ENCODE measurements at places on chromosomes 2 and 18.

DNA sequence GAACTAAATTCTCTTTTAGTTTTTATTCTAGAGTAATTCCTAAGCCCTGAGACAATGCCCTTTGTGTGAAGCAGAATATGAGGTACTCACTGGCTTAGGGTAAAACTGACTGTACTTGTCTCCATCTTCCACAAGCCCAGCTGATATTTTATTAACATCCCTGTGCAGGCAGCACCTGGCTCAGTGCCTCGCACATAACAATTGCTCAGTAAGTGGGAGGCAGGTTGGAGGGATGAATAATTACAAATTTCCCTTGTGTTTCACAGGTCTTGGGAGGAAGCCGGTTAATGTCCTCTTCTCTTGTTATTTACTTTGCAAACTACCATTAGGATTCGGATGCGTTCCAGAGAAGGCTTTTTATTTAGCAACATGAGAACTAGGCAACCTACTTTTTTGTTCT is 249.8 kb upstream of the FSHR start:
- DNase-seq: no peak

GRCh38 chr2:53429901-53430300 is 337.7 kb upstream of the CHAC2 start:
- DNase-seq: no peak

DNA sequence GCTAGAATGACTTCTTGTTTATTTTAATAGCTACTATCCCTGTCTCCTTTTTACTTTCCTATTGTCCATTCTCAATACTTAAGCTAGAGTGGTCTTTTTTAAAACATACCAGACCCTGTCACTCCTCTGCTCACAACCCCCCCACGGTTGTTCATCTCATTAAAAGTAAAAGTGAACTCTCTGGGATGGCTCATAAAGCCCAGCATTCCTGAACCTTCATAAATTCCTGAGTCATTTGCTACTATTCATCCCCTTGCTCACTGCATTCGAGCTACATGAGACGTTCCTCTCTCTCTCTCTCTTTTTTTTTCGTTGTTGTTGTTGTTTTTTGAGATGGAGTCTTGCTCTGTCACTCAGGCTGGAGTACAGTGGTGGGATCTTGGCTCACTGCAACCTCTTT is 148.7 kb upstream of the DSEL start:
- no peak for DNase-seq

GRCh38 chr2:63124850-63125249 is 74.2 kb downstream of the OTX1 start:
- no peak for DNase-seq

- no peak for DNase-seq
These were observed 258.0 kb upstream of the ZSWIM2 start for GRCh38 chr2:187107001-187107400.

GRCh38 chr2:224252631-224253030 is 149.3 kb downstream of the FAM124B start:
- DNase-seq: no peak
